ENCODE measurements at places on chromosomes 16 and 17.

DNA sequence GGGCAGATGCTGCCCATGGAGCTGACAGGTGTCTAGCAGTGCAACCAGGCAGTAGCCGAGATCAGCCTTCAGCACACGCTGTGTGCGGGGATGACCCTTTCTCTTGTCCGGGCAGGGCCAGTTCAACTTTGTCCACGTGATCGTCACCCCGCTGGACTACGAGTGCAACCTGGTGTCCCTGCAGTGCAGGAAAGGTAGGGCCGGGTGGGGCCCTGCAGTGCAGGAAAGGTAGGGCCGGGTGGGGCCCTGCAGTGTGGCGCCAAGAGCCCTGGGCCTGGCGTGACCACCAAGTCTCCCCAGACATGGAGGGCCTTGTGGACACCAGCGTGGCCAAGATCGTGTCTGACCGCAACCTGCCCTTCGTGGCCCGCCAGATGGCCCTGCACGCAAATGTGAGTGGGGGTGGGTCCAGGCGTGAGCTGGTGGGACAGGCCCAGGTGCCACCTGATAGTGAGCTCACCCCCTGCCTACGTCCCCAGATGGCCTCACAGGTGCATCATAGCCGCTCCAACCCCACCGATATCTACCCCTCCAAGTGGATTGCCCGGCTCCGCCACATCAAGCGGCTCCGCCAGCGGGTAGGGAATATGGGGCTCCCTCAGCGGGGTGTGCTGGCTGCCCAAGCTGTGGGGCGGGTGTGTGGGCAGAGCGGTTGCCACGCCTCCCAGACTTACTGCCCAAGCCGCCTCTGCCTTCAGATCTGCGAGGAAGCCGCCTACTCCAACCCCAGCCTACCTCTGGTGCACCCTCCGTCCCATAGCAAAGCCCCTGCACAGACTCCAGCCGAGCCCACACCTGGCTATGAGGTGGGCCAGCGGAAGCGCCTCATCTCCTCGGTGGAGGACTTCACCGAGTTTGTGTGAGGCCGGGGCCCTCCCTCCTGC is 40.2 kb downstream of the TSC2 start:
- no peak for DNase-seq

DNA sequence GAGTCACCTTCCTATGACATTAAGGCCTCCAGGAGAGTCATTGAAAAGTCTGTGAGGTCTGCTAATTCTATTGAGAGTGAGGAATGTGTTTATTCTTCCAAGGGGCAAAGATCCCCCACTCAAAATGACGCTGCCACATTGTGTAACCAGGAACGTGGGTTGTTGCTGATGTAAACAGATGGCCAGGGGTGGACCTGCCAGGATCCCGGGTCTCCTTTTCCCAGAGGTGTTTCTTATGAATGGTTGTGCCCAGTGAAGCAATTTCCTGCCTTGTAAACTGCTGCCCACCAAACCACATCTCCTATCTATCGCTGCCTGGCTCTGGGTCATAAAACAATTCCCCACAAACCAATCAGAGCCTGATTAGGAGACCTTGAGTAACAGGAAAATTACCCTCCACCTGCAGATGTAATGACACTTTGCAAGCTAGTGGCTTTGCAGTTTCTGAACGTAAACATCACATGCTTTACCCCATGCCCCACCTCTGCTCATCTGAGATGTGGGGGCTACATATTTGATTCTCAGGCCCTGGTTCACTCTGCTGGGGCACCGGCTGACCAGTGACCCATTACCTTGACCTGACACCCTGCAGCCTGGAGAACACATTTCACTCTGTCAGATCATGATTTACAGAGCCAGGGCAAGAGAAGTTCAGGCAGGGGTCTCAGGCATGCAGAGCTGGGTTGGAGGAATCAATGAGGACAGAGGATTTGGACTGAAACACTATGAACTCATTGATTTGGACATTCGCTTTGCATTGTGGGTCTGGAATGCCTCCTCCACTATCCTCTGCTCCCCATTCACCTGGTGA is 33.1 kb upstream of the DDX52 start:
- DNase-seq: no peak

DNA sequence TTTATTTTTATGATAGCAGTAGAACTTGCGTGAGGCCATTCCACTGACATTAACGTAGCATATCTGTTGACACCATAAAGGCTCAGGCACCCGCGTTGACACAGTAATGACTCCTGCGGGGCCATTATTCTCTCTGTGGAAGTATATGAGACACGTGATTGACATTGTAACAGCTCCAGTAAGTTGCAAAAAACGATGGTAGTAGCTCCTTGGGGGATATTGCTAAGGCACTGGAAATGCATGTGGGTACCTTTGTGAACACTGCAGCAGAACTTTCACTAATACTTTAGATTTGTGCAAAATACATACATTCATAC is 918.8 kb upstream of the CDH8 start:
- no peak for DNase-seq

GRCh38 chr16:68179196-68179795 is 56.6 kb downstream of the ESRP2 start:
- DNase-seq: no peak

- no peak for DNase-seq
Observed at GRCh38 chr16:64437706-64438324, 684.0 kb downstream of the CDH11 start.

DNA sequence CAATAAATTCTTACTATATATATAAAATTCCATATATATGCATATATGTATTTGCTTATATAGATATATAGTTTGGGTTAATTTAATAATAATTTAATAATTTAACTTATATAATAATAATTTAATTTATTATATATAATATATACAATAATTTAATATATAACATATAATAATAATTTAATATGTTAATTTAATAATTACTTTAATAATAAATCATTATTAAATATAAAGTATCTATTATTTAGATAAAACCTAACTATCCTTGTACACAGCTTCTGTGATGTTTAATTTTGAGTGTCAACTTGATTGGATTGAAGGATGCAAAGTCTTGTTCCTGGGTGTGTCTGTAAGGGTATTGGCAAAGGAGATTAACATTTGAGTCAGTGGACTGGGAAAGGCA is 40.6 kb upstream of the CDH13 start:
- DNase-seq: no peak

DNA sequence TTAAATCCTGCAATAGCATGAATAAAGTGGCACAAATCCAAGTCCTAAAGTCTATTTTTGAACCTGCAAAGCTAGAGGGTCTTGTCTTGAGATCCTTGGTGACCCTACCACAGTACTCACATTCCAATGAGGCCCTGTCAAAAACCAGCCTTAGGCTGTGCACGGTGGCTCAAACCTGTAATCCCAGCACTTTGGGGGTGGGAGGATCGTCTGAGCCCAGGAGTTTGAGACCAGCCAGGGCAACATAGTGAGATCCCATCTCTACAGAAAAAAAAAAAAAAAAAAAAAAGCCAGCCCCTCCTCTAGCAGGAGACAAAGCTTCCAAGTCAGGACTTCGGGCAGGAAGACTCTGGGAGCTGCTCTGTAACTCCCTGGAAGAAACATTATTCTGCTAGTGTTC is 16.3 kb downstream of the CYTH1 start:
- DNase-seq: no peak

- DNase-seq: no peak
Observed at GRCh38 chr16:24939224-24939623, 75.9 kb downstream of the ARHGAP17 start.

DNA sequence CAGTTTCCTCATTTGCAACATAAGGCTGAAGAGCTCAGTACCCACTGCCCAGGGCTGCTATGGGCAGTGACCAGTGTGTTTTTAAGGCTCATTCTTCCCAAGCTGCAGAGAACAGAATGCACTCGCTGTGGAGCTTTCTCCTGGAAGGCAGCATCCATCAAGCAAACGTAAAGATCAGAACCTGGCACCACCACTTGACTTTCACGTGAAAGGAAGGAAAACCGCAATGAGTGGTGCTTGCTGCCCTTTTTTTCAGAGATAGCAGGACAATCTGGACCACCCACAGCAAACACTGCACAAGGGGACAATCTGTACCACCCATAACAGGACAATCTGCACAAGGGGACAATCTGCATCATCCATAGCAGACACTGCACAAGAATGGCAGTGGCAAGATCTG is 11.2 kb downstream of the CSNK1D start:
- no peak for DNase-seq

Measured in GM06990 (cell line).